Stimulated activated CD8-positive, alpha-beta memory T cell treated with anti-CD3 and anti-CD28 coated beads, Interleukin-12 subunit alpha, Interleukin-12 subunit beta, amount 100 ng/mL, for 1 hour (primary cell): ENCODE measurements at places on chromosomes 5 and 9.

GRCh38 chr9:26940779-26941178 is 6.3 kb downstream of the PLAA start:
- DNase-seq, result no peak

- DNase-seq, result no peak
Measured at GRCh38 chr9:126763130-126763764, 41.6 kb upstream of the ZBTB43 start.

DNA sequence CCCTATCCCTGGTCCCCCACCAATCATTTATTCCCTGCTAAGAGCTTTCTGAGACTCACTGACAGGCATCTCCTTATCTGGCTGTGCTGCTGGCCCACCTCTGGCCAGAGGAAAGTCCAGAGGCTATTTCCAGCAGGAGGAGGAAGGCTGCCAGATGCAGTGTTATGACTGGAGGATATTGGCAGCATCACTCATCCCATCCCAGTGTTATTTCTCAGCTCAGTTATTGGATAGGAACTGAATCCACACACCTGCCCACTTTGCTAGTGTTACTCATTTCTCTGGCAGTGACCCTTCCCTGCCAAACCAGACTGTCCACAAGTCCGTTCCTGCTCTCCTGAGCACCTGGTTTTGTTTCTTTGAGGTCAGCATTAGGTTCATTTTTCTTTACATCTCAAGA is 228.2 kb downstream of the GRIA1 start:
- DNase-seq, result no peak

DNA sequence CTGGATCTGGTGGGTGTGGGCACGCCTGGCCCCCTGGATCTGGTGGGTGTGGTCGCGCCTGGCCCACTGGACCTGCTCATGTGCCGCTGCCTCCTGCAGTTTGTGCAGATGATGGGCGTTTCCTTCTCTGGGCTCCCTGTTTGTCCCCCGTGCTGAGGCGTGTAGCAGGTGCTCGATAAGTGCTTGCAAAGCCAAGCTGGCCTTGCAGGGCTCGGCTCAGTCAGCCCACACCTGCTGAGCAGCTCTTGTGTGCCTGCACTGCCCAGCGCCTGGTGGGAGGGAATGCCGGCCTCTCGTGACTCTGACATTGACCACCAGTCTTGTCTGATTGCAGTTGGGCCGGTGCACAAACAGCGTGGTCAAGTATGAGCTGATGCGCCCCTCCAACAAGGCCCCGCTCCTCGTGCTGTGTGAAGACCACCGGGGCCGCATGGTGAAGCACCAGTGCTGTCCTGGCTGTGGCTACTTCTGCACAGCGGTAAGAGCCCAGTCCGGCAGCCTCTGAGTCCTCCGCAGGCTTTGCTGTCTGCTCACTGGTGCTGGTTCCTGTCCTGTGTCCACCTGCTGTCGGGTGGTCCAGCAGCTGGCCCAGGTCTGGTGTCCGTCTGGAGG is 102.7 kb upstream of the CACNA1B start:
- no peak for DNase-seq

DNA sequence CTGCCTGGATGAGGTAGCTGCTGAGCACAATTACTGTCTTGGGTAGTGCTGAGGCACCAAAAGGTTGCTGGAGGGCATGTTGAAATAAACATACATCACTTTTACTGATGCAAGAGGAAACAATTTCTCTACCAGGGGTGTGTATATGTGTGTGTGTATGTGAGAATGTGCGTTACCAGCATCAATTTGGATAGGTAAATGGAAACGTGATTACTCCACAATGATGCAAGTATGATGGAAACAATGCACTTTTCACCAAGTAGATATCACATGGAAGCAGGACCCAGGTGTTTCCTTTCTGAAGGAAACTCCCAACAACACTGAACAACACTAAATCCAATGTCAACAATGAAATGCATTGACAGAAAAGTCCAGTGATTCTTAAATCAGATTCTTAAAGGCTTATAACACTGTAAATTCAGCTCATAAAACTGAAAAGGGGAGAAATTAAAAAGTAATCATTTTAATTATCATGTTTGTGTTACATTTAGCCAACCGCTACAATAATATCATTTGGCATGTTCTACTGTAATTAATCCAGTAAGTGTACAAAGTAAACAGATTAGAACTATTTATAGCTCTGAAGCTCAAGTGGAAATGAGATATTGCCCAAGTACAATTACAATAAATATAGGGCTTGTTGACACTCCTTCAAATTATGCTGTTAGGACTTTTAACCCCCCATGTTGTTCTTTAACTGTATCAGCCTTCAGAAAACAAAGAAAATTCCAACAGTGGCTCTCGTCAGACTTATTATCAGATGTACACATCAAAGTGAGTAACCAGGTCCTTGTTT is 25.3 kb downstream of the YIPF5 start:
- no peak for DNase-seq

DNA sequence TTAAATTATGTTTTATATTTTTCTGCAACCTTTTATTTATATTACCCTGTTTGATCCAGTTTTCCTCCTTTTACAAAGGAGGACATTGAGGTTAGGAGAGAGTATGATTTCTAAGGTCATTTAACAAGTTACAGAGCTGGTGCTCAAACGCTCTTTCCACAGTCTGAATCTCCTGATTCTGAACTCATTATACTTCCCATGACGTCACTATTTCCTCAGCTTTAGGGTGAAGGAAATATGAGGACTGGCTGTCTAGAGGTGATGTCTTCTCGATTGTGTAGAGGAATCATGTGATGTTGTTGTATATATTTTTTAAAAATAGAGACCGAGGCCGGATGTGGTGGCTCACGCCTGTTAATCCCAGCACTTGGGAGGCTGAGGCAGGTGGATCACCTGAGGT is 140.0 kb downstream of the ARHGAP26 start:
- no peak for DNase-seq

DNA sequence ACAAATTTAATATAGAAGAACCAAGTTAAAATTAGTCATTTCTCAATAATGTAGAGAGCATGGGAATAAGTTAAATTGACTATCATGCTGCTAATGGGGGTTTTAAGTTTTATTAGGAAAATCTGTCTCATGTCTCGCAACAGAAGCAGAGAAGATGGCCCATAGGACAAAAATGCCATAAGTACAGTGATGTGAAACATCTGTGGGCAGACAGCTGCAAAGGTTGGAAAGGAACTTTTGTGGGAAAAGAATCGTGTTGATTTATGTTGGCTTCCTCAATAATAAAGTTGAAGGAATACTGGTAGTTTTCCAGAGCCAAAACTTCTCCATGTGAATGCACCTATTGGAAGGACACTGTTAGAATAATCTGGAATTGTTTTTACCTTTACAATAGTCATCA is 44.8 kb downstream of the VCAN start:
- no peak for DNase-seq

GRCh38 chr5:141778683-141779082 is 96.7 kb upstream of the ARAP3 start:
- no peak for DNase-seq

DNA sequence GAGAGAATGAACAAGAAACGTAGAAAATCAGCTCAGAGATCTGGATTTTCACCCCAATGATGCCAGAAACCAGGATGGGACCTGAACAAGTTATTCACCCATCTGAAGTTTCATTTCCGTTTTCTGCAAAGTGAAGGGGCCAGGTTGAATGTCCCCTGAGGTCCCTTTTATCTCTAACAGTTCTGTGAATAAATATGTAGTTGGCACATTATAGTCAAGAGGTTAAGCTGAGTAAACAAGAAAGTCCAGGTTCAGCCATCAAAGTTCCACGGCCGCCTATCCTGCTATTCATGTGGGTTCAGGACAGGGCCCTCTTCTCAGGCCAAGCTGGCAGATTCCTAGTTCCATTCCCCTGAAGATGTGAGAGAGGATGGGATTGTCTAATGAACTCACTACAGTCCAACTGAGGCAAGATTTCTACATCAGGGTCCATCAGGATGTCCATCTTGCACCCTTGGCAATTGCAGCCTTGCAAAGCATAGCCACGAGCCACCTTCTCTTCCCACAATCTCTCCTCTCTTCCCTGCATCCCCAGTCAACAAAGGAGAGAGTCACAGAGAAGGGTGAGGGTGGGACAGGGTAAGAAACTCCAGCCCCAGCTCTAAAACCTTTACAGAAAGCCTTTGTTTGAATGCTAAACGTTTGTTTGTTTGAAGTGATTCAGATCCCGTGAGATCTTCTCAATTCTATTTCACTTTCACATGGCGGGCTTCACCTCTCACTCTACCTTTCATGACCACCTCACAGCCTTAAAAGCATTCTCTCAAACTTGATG is 311.0 kb downstream of the SLIT3 start:
- no peak for DNase-seq

- DNase-seq, result no peak
Measured at GRCh38 chr5:26569241-26569928, 469.0 kb downstream of the CDH9 start.

DNA sequence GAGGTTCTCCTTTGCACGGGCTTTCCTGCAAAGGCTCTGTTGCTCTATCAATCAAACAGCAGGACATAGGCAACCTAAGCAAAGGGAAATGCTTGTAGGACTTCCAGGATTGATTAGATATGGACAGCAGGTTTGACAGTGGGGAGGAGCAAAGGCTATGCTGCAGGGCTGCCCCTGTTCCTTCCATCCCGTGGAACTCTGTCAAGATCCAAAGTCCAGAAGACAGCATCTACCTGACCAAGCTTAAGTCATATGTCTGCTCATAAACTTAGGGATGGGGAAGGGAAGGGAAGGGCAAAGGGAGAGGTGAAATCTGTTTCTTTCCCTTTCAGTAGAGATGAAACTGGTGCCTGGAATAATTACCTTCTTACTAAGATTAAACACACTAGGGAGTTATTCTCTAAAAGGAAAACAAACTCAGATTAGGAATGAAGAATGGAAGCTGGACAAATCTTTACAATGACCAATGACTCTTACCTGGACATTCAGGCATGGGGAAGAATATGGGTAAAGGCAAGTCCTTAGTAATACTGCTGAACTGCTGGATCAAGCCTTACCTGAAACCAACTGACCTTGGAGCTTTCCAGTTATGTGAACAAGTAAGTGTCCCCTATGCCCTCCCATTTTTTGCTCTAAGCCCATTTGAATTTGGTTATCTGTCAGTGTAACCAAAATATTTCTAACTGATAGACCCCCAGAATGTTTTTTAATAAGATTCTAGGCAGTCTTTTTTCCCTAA is 8.4 kb upstream of the ACOT12 start:
- no peak for DNase-seq

DNA sequence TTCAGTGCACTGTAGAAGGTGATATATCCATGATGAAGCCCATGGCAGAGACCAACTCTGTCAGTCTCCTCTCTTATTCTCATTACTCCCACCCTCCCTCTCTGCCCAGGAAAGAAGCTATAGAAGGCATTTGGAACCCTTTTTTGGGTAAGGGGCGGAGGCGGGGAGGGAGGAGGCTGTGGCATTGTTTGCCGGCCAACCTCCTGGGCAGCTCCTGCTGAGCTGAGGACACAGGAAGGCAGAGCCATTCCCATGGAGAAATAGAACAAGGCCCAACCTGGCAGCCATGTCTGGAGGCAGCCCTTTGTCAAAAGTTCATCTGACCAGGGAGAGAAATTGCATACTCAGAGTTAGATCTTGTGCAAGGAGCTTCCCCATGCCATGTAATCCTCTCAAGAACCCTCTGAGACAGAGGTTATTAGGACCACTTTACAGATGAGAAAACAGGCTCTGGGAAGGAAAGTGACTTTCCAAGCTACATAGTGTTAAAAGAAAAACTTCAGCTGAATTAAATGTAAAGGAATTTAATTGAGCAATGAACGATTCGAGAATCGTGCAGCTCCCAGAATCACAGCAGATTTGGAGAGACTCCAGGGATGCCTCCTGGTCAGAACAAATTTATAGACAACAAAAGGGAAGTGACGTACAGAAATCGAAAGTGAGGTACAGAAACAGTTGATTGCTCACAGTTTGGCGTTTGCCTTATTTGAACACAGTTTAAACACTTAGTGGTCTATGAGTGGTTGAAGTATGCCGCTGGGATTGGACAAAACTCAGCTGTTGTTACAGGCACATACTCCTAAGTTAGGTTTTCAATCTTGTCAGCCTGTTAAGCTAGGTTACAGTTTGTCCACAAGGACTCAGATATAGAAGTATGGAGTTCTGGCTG is 158.6 kb downstream of the MELK start:
- no peak for DNase-seq

DNA sequence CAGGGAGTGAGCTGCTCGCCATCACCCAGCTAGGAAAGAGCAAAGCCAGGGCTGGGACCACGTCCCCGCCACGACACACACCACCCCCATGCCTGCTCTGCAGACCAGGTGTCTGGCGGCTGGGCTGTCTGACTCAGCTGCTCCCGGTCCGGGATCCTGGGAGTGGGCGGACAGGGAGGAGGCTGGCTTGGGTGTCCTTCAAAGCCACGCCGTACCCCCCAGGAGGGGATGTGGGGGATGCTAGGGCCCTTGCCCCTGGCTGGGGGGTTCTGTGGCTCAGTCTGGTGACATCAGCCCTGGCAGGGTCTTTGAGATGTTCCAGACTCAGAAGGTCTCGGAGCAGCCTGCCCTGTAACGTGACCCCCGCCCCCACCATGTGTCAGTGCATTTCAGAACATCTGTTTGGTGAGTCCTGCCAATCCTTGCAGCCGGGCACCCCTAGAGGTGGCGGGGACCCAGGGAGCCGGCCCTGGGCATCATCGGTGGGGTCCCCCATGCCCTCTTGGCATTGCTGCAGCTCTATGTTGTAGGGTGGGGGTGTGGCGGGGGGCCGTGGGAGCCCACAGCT is 62.3 kb downstream of the HMCN2 start:
- DNase-seq, result no peak

DNA sequence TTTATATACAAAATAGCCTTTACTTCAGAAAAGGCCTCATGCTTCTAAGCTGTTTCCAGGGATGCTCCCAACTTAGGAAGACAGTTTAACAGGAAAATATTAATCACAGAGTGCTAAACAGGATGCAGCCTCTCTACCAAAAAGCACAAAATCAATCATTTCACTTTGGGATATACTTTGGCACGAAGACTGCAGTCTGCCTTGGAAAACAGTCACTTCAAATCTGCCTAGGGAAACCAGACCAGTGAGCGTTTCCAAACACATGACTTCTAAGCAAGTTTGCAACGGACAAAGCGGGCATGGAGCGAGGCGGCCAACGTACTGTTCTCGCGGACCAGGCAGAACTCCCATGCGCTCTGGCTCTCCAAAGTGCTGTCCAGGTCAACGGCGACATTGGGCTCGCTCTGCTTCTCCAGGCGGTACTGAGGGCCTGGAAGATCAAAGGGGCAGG is 201.0 kb downstream of the MAPKAP1 start:
- no peak for DNase-seq
